ENCODE measurements at places on chromosomes 1 and 21. TPM values are rescaled to one million over a fixed set of nuclear protein-coding genes. Genes with fewer than 3 reads are reported as not detected.

PRAMEF2 gene
- not detected for total RNA-seq

OR2T35 gene
- not detected for total RNA-seq

ERI3 gene
- total RNA-seq: 48.7 TPM

DYNLT5 gene
- total RNA-seq: 15.9 TPM

S100A8 gene
- not detected for total RNA-seq

TRAF3IP3 gene
- total RNA-seq: not detected

KIAA1614 gene
- total RNA-seq: 5.1 TPM

- DNase-seq: no peak
These were observed 576.0 kb downstream of the PTBP2 start for GRCh38 chr1:97297611-97298010.

GRCh38 chr21:41868062-41868710 is 11.0 kb downstream of the PRDM15 start:
- DNase-seq: no peak

GRCh38 chr1:114956570-114956969 is 73.1 kb upstream of the TSHB start:
- DNase-seq: no peak

DNA sequence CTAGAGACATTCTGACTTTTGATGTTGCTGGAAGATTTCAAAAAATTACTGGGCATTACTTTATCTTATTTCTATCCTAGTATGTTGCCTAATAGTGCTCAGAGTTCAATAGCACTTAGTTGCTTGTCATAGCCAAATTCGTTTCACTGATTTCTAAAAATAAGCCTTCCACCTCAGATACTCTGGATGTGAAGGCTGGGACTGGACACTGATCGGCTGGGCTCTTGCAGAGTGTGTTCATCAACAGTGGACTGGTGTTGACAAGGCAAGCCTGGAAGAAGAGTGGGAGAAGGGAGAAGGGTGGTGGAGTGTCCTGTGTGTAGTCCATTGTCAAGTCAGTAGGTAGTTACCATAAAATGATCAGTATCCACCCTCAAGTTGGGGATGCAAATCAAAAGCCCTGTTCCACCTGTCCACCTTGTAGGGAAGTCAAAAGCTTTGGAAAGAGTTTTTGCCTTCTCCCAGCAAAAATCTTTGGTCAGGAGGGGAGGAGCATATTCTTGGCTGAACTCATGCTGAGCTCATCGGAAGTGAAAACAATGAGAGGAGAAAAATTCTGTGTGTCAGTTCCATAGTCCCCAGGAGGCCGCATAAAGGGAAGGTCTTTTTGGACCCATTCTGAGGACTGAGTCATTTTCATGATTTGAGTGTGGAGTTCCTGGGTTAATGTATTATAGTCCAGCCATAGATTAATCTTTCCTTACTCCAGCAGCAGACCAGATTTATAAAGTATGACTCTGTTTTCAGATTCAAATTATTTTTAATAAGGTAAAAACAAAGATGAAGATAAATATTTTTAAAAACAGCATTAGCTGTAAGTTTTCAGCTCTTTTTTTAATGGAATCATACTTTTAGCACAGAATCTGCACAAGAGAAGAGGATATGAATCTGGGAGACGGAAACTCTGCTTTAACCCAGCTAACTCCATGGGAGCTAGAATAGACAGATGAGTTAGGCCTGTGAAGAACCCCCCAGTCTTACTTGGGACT is 99.5 kb upstream of the BMP8A start:
- peak; percentile 83 for DNase-seq

- no peak for DNase-seq
These were observed 60.3 kb downstream of the STUM start for GRCh38 chr1:226608699-226609505.

- no peak for DNase-seq
These were observed 14.8 kb downstream of the HSPG2 start for GRCh38 chr1:21922090-21923013.

DNA sequence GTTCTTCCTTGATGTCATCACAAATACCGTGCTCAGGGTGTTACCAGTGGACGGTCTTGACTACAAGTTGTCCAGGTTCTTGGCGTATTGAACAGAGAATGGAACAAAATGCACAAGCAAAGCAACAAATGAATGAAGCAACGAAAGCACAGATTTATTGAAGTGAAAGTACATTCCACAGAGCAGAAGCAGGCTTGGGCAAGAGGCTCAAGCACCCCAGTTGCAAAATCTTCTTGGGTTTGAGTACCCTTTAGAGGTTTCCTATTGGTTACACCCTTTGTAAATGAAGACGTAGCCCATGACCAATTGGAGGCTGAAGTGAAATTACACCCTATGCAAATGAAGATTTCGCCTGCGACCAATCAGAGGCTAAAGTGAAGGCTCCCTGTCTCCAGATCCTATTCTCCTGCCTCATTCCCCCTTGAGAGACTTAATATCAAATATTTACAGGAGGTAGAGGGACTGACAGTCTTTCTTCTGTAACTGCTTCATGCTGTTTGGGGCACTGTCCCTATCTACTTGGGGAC is 38.3 kb downstream of the YY1AP1 start:
- no peak for DNase-seq

GRCh38 chr1:2548068-2548589 is 8.0 kb upstream of the TNFRSF14 start:
- no peak for DNase-seq

- no peak for DNase-seq
These were observed 39.7 kb downstream of the NUP210L start for GRCh38 chr1:154115180-154115579.

- DNase-seq: no peak
These were observed 77.4 kb downstream of the HLX start for GRCh38 chr1:220956501-220957232.

- no peak for DNase-seq
These were observed 4.6 kb downstream of the S100B start for GRCh38 chr21:46600305-46600704.

- DNase-seq: no peak
These were observed 40.2 kb downstream of the PRSS38 start for GRCh38 chr1:227855687-227856086.

DNA sequence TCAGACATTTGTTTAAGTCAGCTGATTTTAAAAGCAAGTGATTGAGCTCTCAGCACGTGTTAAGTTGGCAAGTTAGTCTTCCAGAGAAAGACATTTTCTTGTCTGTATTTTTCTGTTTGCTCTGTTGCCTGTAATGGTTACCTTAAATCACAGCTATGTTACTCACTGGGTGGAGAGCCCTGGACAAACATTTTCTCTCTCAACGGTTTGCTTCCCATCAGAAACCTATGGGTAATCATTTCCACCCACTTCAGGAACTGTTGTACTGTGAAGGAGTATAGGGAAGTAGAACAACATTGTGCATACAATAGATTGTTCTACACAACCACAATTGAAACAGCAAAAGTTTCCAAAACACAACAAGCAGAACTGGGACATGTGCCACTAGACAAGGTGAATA is 113.9 kb upstream of the DPT start:
- DNase-seq: no peak

DNA sequence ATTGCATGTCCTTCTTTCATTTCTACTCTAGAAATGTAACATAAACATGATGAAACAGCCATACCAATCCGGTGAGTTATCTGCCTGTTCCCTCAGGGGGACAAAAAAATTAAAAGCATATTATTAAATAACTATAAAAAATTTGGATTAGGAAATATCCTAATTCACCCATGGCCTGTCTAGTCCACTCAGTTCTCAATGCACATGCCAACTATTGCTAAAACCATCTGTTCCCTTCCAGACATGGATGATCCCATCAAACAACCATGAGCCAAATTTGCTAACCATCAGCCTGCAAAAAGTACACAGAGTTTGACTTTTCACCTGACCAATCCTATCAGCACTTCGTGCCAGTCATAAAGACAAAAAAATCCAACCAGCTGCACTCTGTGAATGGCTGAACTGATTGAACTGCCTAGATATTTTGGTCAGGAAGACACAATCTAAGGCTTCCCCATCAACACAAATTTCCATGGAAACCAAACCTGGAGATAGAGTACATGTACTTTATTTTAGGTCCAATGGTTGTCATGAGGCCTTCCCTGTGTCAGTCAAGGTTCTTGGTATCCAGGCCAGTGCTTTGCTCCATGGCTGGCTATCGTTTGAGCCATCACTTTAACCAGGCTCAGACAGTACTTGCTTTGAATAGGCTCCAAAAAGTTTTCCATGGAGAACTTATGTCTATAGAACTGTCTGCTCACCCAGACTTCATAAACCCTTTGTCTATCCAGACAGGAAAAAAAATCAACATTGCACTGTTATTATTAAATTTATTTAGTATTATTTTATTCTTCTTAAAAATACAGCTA is 570.8 kb downstream of the LTN1 start:
- no peak for DNase-seq

DNA sequence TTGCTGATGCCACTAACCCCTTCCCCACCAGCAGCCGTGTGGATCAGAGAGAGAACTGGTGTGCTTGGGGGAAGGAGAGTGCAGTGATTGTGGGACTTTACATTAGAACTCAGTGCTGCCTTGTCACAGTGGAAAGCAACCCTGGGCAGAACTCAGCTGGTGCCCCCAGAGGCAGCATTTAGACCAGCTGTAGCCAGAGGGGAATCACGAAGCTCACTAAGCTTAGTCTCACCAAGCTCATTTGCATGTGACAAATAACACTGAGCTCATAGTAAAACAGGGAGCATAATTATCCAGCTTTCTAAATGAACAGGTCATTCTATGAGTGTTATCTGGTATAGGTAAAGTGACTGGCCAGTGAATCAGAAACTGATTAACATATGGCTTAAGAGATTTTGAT is 9.8 kb upstream of the SMAP2 start:
- no peak for DNase-seq

GRCh38 chr1:200923601-200924000 is 28.9 kb downstream of the INAVA start:
- DNase-seq: no peak

DNA sequence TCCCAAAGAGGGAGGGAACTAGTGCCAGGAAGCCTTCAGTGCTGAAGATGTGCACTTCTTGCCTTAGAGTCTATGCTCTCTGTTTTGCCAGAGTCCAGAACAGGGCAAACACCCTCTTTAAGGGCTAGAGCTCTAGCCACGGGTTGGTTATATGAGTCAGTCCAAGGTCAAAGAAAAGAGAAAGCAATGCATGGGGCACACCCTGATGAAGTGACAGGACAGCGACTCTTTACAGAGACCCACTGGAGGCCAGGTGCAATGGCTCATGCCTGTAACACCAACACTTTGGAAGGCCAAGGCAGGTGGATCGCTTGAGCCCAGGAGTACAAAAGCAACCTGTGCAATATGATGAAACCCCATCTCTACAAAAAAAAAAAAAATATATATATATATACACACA is 86.1 kb downstream of the TGFBR3 start:
- DNase-seq: no peak

Data from glomerular endothelial cell (primary cell).